ENCODE measurements at places on chromosomes 6 and 20.

- no peak for DNase-seq
Observed at GRCh38 chr20:59737073-59737666, 132.8 kb downstream of the PHACTR3 start.

DNA sequence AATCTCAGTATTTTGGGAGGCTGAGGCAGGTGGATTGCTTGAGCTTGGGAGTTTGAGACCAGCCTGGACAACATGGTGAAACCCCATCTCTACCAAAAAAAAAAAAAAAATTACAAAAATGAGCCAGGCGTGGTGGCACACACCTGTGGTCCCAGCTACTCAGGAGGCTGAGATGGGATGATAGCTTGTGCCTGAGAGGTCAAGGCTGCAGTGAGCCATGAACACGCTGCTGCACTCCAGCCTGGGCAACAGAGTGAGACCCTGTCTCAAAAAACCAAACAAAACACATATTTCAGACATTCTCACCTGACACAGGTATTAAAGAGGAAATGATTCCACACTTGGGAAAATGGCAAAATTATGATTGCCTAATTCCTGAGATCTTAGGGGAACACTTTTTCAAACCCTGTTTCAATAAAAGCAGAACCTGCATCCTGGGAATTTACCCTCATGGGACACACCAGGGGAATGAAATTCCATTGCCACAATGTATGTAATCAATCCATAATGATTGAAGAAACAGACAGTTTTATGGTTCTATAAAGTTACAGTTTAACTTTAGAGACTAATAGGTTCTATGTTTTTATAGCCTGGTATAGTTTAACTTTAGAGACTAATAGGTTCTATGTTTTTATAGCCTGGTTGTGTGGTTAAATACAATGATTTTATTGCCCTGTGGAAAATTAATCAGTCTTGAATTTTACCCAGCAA is 29.6 kb upstream of the DNAAF9 start:
- no peak for DNase-seq

DNA sequence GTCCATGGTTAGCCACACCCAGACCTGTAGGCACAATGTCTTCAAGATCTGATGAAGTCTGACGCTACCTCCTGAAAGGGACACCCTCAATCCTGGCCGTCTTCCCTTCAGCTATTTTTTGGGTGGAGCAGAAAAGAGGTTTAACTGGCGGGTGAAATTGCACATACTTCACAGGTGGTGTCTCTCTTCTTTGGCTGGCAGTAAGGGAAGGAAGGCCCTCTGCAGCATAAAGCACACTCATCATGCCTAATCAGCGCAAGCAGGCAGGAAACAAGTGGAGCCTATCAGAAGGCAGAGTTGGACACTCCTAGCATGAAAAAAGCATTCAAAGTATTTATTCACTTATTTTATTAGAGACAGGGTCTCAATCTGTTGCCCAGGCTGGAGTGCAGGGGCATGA is 32.9 kb downstream of the PNLDC1 start:
- no peak for DNase-seq

DNA sequence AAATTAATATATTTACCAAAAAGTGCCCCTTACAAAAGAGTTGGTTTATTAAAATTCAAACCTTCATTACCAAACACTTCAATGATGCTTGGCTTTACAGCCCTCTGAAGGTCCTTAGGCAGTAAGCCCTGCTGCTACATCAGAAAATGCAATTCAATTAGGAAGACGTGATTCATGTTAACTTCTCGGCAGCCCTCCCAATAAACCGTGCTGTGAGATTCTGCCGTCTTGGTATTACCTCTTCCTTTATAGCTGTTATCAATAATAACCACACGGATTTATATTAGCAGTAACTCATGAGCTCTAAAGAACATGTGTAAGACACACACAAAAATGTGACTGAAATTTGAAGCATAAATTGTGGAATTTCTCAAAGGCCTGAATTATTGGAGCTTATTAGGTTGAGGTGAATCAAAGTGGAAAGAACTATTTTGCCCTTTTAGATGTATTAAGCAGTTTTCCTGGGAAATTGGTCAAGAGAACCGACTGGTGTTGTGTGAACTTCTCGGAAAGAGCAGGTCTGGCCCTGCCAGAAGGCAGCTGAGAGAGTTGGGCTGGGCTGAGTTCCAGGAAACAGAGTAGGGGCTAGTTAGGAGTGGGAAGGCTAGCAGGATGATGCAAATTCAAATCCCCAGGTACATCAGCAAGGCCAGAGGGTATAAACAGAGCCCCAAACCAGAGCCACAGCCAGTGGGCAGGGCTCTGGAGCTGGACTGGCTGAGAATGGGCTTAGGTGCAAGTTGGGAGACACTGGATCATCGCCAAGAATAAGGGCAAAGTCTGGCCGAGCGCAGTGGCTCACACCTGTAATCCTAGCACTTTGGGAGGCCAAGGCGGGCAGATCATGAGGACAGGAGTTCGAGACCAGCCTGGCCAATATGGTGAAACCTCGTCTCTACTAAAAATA is 33.1 kb downstream of the FGD2 start:
- DNase-seq = no peak

- no peak for DNase-seq
Observed at GRCh38 chr6:46760925-46761324, 14.2 kb downstream of the ANKRD66 start.

DNA sequence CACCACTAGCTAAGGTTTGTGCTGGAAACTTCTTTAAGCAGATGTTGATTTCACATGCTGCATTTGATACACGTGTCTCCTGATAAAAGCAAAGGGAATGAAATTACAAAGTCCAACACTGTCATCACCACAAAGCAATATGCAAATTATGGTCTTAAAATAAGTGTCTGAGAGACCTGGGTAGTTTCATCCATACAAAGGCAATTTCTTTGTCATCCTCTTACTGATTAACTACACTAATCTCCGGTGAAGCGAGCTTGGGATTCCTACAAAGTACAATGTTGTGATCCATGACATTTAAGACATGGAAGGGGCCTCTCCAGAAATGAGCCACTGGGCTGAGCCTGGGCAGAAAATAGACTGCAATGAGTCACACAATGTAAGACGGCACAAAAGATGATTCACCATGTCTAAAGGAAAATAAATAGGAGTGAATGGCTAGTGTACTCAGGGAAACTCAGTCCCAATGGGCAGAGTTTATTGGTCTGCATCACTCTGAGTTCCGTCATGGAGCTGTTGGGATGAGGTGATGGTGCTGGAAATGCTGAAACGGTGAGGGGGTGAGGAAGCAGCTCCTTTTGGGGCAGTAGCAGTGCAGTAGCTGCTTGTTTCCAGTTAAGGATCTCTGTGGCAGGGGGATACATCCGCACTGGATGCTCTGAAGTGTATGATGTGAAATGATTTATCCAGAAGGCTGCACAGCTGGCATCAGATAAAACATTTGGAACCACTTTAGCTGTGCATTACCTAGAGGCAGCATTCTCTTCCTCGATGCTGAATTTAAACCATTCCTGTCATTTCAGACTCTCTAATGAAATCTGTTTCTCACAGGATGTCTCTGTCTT is 103.3 kb downstream of the IBTK start:
- no peak for DNase-seq

GRCh38 chr6:103769431-103769830 is 1090.3 kb downstream of the HACE1 start:
- no peak for DNase-seq

- no peak for DNase-seq
Observed at GRCh38 chr6:27674882-27675281, 202.0 kb upstream of the ZNF184 start.

- DNase-seq = no peak
Observed at GRCh38 chr6:135179920-135180541, 1.1 kb upstream of the MYB start.

- DNase-seq = no peak
Observed at GRCh38 chr6:128112494-128112893, 211.6 kb upstream of the THEMIS start.

DNA sequence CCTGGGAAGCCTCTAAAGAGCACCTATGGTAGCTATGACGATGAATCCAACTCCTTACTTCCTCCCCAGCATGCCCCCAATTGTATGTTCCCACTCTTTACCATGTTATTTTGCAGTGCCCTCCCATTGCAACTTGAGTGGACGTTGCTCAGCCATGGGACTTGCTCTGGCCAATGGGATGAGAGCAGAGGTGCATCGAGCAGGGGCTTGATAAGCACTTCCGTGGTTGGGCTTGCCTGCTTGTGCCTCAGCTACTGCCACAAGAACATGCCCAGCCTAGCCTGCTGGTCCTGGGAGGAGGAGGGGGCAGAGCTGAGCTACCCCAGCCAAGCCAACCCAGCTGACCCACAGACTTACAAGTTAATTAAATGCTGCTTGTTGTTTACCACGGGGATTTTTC is 71.1 kb upstream of the CTNNBL1 start:
- DNase-seq = no peak

GRCh38 chr20:521860-522259 is 21.7 kb downstream of the CSNK2A1 start:
- no peak for DNase-seq

GRCh38 chr6:102581378-102582124 is 1188.0 kb downstream of the GRIK2 start:
- DNase-seq = no peak

GRCh38 chr6:22546236-22546635 is 23.1 kb upstream of the HDGFL1 start:
- no peak for DNase-seq

All from NCI-H1436 (cell line).